Caki2 (cell line): ENCODE measurements at places on chromosomes 2 and 18.

DNA sequence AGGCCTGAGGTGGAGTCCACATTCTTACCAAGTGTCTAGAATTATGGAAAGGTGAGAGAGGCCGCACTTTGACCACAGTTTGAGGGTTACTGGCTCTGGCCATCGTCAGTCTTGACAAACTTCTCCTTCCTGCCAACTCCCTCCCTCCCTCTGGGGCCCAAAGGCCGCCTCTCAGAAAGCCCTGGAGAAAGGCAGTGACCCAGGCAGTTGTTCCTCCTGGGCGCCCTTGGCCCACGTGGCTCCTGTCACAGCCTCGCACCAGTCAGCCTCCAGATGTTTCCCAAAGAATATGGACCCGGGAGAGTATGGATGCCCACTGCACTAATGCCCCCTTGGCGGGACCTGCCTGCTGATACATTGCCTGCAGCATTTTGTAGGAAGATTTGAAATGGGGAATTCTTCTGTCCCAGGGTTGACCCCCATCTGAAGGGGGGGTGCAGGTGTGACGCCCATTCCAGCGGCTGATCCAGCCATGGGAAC lies 61.7 kb downstream of the ASB1 start:
- no peak for DNase-seq

- DNase-seq, result peak; percentile 45
Observed at GRCh38 chr2:121095257-121096080, 189.5 kb downstream of the TFCP2L1 start.

- no peak for DNase-seq
Observed at GRCh38 chr2:120899771-120900170, 164.1 kb downstream of the GLI2 start.

DNA sequence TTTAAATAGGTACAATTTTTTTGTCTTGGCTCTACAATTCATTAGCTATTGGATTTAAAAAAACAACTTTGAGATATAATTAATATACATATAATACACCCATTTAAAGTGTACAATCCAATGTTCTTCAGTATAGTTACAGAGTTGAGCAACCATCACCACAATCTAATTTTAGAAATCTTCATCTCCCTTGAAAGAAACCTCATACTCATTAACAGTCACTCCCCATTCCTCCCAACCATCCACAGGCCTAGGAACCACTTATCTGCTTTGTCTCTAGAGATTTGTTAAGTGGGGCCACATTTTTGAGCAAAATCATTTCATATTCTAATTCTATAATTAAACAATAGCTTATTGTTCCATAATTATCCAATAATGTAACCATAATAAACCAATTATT lies 32.6 kb downstream of the MRPL33 start:
- no peak for DNase-seq

DNA sequence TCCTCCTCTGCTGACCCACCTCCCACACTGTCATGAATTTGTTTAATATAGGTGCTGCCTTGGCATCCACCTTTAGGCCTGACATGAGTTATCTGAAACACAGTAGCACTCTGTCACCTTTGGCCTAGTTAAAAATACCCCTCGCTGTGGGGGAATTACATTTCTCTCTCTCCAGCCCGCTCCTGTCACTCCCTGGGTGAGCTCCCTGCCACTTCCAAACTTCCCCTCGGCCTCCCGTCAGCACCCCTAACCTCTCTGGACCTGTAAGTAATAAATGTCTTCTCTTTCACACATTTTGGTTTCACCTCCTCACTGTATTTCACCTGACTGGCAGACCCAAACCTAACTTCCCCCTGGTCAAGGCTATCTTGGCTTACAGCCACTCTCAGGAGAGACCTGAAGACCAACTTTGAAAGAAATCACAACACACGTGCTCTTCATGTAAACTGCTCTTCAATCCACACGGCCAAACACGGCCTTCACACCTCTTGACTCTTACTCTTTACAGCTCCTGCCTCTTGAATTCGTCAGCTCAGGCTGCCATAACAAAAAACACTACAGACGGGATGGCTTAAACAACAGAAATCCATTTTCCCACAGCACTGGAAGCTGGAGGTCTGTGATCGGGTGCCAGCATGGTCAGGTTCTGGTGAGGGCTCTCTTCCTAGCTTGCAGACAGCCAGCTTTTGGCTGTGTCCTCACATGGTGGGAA lies 28.3 kb downstream of the REEP1 start:
- DNase-seq, result no peak

DNA sequence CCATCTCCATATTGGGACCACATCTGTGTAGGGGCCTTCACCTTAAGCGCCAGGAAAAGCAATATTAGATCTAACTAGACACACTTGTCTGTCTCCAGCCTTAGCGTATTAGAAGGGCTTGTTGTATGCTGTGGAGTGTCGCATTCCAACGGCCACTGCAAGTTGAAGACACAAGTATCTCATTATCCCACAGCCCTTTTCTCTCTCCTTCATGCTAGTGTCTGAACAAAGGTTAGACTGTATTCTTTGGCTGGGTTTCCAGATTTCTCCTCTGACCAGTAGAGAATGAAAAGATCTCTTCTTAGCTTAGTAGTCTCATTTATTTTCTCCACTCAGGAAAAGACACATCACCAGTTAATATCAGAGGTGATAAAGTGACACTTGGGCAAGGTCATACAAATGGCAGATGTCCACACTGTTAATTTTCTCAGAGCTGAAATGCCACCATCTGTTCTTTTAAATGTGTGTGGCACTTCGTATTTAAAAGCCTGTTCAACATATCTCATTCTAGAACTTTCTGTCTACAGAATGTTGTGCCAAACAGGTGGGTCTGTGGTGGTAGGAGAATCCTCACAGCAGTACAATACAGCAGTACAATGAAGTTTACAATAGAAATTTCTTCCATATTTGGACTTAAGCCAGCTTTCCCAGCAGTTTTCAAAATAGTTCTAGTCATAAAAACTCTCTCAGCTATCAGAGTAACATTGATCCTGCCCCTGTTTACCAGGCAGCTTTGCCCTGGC lies 94.0 kb upstream of the ITGA6 start:
- DNase-seq, result no peak

- DNase-seq, result peak; percentile 77
Observed at GRCh38 chr2:27891673-27892105, 1.2 kb downstream of the BABAM2 start.

DNA sequence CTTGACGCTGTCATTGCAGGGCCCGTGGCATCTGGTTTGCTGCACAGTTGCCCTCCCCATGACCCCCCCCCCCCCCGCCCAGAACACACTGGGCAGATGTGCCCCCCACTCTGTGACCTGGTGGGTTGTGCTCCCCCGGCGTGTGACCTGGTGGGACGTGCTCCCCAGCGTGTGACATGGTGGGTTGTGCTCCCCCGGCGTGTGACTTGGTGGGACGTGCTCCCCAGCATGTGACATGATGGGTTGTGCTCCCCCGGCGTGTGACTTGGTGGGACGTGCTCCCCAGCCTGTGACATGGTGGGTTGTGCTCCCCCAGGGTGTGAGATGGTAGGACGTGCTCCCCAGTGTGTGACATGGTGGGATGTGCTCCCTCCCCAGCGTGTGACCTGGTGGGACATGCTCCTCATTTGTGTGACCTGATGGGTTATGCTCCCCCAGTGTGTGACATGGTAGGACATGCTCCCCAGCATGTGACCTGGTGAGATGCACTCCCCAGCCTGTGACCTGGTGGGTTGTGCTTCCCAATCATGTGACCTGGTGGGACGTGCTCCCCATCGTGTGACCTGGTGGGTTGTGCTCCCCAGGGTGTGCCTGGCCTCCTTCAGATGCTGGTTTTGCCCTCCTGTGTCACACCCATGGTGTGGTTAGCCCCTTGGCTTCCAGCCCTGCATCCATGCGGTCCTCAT lies 213.7 kb downstream of the AGAP1 start:
- no peak for DNase-seq

GRCh38 chr2:120350801-120351320 lies 4.9 kb downstream of the INHBB start:
- no peak for DNase-seq

DNA sequence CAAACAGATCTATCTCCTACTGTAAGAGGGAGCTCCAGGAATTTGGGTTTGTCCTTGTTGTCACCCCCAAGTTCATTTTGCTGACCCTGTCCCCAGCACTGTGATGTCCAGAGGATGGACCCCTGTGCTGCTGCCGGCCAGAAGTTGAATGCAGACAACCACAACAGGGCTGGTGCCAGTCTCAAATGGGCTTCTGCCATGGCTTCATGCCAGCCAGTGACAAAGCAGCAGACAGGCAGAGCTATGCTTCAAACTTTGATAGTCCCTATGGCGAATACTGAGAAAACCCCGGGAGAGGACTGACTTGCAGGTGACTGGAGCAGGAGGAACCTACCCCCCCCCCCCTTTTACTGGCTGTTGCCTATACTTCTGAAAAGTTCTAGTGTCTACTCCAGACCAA lies 3.2 kb downstream of the SMAD7 start:
- DNase-seq, result no peak

GRCh38 chr2:181058378-181059269 lies 78.2 kb downstream of the UBE2E3 start:
- no peak for DNase-seq

GRCh38 chr2:7237466-7237865 lies 320.3 kb downstream of the RNF144A start:
- DNase-seq, result no peak

DNA sequence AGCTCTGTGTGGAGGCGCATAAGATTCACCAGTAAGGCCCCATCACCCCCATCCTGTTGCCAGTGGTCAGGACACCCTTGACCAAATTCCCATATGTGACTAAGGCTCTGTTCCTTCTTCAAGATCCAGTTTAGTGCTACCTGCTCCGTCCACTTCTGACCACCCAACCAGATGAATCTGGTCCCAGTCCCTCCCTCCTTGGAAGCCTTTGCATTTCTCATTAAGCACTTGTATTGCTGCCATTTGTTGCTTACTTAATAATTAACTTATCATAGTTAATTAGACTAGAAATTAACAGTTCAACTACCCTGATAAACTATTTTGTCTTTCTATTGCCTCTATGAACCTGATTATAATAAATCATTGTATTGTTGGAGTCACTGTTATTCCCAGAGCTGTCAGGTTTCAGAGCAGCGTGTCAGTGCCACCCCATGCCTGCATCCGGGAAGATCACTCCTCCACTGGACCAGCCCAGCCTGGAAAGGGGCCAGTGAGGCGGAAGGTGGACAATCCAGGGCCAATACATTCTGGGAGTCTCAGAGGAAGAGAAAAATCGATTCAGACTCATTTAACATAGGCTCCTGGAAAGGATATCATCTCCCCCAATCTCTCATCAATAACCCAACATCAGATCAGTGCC lies 9.5 kb upstream of the NAT8 start:
- no peak for DNase-seq

- peak; percentile 25 for DNase-seq
Observed at GRCh38 chr2:237060534-237061312, 25.0 kb upstream of the COPS8 start.

GRCh38 chr18:77082316-77082955 lies 50.1 kb downstream of the MBP start:
- DNase-seq, result no peak

DNA sequence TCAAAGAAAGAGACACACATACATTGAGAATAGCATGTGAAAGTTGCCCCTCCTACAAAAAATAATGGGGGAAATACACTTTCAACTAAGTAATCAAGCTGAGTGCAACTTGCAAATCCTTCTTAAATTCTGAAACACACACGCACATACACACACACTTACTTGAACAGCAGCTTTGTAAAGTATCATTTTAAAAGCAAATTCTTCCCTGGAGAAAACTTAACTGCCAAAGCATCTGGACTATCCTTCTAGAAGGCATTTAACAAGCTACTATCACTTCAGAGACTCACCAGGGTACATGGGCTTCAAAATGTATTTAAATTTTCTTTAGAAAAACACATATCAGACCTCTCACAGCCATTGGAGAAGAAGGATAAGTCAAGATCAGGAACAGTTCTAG lies 15.3 kb downstream of the GAREM1 start:
- no peak for DNase-seq

DNA sequence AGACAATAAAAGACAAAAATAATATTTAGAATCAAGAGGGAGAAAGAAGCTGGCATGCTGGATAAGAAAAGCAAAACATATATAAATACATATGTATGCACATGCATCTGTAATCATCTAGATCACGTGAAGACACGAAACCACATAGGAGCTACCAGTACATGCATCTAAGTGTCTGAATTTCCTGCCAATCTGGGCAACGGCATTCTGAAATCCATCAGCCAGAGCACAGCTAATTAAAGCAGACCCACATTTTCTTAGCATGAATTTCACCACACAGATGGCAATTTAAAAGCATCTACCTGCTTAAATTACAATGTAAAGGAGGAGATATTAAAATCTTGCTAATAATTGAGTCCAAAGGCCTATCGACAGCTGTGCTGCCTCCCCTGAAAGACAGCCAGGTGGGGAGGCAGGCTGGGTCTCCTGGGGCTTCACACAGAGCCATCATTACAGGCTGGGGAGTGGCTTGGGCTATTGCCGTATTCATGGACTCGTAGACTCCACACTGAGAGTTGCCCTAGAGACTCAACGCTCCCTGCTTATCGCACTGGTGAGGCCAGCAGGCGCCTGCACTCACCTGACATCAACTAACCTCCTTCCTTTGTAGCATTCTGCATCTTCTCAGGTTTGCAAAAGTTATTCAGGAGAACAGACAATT lies 272.5 kb upstream of the PXDN start:
- no peak for DNase-seq

DNA sequence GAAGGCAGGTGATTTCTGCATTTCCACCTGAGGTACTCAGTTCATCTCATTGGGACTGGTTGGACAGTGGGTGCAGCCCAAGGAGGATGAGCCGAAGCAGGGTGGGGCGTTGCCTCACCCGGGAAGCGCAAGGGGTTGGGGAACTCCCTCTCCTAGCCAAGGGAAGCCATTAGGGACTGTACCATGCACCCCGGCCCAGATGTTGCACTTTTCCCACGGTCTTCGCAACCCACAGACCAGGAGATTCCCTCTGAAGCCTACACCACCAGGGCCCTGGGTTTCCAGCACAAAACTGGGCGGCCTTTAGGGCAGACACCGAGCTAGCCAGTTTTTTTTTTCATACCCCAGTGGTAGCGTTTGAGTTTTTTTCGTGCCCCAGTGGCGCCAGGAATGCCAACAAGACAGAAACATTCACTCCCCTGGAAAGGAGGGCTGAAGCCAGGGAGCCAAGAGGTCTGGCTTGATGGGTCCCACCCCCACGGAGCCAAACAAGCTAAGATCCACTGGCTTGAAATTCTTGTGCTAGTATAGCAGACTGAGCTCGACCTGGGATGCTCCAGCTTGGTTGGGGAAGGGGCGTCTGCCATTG lies 75.9 kb upstream of the RANBP2 start:
- DNase-seq, result no peak

- DNase-seq, result peak; percentile 32
Observed at GRCh38 chr18:79528846-79529245, 133.1 kb downstream of the NFATC1 start.

- DNase-seq, result no peak
Observed at GRCh38 chr2:142291969-142292368, 161.2 kb upstream of the LRP1B start.

DNA sequence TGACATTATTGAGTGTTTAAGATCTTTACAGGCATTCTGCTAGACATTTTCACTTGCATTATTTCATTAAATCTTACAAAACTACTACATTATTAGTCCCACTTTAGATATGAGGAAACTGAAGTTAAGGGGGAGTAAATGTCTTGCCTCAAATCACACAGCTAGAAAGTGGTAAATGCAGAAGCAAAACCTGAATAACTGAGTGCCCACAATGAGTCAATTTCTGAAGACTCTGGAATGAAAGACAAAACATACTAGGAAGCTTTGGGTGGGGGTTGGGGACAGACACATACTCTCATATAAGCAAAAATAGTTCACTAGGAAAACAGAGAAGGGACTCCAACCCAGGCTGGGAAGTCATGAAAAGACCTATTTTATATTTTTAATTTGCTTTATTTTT lies 214.4 kb upstream of the LRATD1 start:
- DNase-seq, result no peak
